ENCODE measurements at places on chromosomes 6 and 20.

DNA sequence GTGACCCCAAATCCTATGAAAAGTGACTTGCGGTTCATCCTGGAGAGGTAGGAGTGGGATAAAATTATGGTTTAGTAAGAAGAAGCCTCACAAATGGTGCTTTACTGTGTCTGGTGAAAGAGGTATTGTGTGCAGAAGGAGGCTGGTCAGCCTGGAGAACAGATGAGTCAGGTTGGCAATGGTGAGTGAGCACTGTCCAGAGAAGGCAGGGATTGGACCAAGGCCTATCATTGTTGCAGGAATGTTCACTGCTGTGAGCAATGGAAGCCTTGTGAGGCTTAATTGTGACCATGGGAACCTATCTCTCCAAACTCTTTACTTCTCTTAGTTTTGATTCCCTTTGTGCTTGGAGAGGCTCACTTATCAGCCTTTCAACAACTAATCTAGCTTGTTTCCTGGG lies 89.0 kb upstream of the KCNK16 start:
- DNase-seq: peak; percentile 40

DNA sequence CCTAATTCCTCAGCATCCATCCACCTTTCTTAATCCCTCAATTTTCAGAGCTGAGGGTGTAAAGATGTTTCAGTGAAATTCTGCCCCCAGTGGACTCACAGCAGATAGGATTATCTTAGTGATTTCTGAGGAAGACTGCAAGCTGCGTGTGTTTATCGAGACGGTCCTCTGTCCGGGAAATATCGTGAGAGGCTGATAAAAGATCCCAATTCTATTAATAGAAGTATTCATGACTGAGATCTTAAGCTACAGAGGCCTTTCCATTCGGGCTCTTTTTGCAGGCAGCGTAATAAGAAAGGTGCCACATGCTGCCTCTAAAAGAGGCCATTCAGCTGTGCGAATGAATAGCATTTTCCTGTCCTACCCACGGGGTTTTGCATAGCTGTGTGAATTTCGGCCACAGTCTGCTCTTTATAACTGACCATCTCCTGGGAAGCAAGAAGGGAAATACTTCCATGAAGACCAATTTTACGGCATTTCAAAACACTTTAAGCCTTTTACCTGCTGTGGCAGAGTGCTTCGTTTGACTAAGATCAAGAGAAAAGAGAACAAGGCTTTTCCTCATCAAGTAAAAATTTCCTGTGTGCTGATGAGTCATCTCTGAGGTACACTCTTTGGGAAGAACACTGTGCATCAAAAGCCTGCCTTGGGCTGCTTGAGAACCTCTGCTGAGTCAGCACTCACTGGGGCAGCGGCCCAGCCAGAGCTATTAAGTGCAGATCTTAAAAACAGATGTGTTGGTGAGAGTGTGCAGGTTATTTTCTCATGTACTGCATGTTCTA lies 208.8 kb downstream of the ARHGAP18 start:
- DNase-seq: peak; percentile 40

- DNase-seq: no peak
These were observed 182.1 kb upstream of the CITED2 start for GRCh38 chr6:139556532-139556931.

DNA sequence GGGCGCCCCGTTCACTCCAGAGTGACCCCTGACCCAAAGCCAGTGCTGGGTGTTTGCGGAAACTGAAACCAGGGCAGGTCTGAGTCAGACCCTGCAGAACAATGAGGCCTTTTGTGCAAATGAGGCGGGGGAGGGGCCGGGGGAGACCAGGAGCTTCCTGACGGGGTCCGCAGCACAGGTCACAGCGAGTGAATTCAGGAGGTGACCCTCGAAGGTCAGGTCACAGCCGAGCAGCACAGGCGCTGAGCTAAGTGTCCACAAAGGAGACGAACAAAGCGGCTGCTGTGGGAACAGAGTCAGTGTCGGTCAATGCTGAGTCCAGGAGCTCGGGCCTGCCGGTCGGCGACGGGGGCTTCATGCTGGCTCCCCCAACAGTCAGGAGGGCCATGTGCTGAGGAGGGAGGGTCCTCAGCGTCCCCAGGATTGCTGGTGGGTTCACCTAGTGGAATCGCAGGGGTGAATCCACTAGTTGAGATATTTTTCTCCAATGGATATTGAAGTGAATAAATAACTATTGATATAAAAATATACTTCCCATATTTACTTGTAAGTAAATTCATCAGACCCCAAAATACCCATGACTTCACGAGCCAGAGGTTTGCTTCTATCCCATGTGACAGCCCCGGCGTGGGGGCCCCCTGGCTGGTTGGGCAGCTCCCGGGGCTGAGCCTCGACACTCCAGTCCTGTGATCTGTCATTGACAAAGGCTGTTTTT lies 188.4 kb upstream of the SULF2 start:
- DNase-seq: no peak

GRCh38 chr20:62142252-62143080 lies 728 bp downstream of the PSMA7 start:
- no peak for DNase-seq

DNA sequence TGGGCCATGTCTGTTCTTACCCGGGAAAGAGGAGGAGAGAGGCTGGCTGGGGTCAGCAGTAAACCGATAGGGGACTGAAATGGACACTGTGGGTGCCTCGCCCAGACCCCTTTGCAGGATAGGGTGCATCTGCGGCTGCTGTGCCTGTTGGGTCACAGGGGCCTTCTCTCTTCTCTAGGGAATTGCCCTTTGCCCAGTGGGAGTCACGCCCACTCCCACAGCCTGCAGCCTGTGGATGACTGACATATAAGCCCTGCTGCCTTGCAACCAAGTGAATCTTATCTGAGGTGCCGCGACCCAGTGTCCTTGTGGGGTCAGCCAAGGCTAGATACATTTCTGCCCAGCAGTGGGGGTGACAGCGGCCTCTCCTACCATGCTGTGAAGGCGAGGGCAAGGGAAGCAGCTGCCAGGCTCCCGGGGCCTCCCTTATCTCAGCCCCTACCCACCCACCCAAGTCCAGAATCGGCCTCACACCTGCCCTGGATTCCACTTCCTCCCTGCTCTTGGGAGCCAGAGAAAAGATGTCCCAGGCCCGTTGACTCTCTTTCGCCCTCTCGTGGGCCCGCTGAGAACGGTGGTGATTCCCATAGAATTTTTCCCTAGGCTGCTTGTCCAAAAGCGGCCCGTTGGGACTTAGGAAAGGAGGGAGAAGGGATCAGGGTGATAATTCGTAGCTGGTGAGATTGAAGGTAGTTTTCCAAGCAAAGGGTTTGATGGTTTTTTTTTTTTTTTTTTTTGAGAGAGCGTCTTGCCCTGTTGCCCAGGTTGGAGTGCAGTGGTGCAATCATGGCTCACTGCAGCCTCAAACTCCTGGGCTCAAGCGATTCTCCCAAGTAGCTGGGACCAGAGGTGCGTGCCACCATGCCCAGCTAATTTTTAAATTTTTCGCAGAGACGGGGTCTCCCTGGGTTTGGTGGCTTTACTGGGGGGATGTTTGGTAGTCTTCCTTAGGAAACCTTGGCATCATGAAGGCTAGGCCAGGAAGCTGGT lies 76.4 kb upstream of the RNF24 start:
- DNase-seq: no peak

DNA sequence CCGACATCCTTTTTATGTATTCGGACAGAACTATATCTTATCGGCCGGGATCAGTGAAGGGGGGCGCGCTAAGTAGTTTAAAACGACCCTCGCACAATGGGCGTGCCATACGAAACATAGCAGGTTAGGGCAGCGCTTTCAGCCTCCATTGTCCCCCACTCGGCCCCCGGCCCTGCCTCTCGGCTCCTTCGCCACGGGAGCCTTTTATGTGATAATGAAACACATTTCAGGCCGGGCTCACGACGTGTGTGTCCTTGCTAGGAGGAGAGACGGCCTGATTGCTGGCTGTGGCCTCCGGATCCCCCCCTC lies 5.3 kb downstream of the FOXA2 start:
- no peak for DNase-seq
